ENCODE measurements at places on chromosomes 13 and 19.

- DNase-seq = no peak
Measured at GRCh38 chr13:33348366-33348765, 62.8 kb upstream of the STARD13 start.

DNA sequence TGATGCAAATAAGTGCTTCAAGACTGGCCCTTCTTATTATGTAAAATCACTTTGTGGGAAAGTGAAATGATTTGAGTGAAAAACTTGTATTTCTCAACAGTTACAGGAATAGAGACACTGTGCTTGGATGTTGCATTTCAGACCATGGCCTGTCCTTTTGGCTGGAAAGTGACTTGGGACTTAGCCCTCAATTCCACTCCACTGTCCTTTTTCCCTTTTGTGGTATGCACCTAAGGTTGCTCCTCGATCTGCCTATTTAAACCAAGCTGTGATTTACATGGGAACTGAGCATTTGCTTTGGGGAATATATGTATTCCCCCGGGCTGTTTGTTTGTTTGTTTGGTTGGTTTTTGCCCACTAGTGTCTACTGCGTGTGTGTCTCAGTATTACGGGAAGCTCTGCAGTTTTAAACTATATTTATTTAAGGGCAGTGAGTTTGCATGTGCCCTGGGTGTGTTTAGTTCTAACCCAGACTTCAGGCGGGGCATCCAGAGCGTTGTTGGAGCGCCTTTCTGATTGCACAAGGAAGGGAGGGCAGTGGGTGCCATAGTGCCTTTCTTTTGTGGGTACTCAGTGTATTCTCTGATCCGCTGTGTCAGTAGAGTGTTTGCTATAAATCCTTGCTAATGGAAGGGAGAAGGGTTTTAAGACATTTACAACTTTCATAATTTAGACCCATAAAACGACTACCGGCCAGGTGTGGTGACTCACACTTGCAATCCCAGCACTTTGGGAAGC lies 18.2 kb upstream of the RNF113B start:
- no peak for DNase-seq

GRCh38 chr13:52451135-52451804 lies 836 bp upstream of the VPS36 start:
- no peak for DNase-seq

DNA sequence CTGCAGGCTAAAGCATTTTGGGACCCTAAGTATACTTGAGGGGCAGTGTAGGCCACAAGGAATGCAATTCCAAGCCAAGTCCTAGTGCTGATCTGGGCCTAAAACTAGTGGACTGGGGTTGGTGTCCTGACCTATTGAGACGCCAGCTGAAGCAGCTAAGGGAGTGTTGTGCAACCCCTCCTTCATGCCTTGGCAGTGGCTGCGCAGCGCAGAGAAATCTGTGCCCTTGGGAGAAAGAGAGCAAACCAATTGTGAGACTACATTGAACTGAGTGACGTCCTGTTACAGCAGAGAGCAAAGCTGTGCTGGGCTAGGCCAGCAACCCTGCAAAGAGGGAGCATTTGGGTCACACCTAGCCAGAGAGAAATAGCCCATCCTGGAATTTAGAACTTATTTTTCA lies 2715.0 kb upstream of the PCDH20 start:
- DNase-seq = no peak

GRCh38 chr19:42090672-42091071 lies 14.7 kb downstream of the ZNF574 start:
- DNase-seq = no peak

- DNase-seq = no peak
Measured at GRCh38 chr19:58394821-58395219, 636 bp upstream of the RNF225 start.

DNA sequence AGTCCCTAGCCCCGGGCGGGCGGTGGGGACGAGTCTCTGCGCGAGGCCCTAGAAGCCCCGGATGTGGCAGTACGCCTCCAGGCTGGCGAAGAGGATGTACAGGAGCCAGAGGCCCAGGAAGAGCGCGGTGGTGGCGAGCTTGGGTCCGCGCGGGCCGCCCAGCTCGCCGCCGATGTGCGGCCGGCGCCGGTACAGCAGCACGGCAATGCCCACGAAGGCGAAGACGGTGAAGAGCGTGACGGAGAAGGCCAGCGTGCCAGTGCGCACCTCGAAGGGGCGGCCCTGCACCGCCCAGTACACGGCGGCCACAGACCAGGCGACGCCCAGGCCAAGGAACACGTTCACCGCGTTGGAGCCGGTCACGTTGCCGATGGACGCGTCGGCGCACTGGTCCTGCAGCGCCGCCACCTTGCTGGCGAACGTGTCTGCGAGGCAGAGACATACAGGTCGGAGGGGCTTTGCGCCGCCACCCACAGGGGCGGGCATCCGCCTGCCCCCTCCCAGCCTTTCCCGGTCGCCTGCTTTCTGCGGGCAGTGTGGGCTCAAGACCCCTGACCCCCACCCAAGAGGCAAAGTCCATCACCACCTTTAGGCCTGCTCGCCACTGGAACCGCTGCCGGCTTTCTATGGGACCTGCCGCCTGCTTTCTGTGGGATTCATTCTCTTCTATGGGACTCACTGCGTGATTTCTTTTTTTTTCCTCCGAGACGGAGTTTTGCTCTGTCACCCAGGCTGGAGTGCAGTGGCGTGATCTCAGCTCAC lies 10.9 kb upstream of the MEIS3 start:
- DNase-seq = no peak

DNA sequence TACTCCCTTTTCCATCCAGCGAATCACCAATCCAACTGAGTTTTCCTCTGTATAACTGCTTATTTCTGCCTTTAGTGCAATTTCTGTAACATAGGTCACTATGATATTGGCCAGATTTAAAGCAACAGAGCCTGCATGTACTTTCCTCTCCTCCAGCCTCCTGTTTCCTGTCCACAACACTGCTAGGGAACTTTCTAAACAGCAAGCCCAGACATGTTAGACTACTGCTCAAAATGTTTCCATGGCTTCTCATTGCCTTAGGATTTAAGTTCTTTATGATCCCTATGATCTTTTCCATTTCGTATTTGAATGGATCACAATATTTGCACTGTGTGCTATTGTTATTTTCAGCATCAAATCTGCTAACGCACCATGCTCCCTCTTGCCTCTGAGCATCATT lies 481.7 kb upstream of the SLC10A2 start:
- no peak for DNase-seq

- no peak for DNase-seq
Measured at GRCh38 chr19:54558339-54558738, 15.3 kb upstream of the LILRA2 start.

GRCh38 chr13:102141625-102142472 lies 260.0 kb downstream of the FGF14 start:
- no peak for DNase-seq

GRCh38 chr13:74256969-74257368 lies 122.8 kb upstream of the KLF12 start:
- DNase-seq = no peak

DNA sequence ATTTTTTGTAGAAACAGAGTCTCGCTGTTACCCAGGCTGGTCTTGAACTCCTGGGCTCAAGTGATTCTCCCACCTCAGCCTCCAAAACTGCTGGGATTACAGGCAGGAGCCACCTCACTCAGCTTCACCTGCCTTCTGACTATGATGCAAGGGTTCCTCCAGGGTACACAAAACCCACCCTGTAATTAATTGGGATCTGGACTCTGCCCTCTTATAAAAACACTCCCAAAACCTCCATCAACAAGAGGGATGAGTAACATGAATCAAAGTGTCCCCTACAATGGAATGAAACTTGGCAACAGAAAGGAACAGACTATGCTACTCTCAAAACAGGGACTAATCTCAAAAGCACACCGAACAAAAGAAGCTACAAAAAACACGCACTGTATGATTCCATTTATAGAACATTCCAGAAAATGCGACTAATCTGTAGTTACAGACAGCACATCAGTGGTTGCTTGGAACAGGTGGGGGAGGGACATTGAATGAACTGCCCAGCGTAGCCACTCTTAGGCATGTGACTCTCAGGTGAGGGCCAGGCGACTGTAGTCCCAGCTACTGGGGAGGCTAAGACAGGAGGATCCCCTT lies 3.2 kb upstream of the PRR36 start:
- no peak for DNase-seq

- DNase-seq = no peak
Measured at GRCh38 chr19:49058562-49058961, 1.0 kb upstream of the CGB7 start.

- no peak for DNase-seq
Measured at GRCh38 chr19:3867971-3868769, 668 bp downstream of the ZFR2 start.

GRCh38 chr13:88384542-88384941 lies 713.4 kb downstream of the SLITRK5 start:
- no peak for DNase-seq

- DNase-seq = no peak
Measured at GRCh38 chr19:32458500-32459123, 53.0 kb downstream of the DPY19L3 start.

DNA sequence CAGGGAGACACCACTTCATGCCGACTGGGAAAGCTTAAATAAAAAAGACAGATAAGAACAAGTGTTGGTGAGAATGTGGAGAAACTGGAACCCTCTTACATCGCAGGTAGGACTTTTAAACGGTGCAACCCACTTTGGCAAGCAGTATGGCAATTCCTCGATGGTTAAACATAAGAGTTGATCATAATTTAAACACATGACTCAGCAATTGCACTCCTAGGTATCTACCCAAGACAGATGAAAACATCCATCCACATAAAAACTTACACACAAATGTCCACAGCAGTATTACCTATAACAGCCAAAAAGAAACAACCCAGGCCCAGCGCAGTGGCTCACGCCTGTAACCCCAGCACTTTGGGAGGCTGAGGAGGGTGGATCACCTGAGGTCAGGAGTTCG lies 21.9 kb downstream of the FLT1 start:
- DNase-seq = no peak

DNA sequence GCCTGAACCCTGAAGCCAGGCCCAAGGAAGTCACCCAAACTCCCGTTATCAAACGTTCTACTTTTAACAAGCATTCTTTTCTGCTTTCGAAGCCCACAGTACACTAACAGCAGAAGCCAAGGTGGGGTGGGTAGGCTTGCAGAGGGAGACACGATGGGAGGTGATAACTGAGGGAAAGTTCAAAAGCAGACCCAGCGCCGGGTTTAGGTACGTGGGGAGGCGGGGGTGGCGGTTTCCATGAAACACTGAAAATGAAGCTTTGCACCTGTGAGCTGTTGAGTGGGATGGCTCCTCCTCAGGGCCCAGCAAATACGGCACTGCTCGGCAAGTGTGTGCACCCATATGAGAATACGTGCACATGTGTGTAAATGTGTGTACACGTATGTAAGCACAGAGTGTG lies 49.8 kb downstream of the KLF2 start:
- no peak for DNase-seq

GRCh38 chr13:110574161-110574560 lies 12.6 kb upstream of the RAB20 start:
- DNase-seq = no peak

DNA sequence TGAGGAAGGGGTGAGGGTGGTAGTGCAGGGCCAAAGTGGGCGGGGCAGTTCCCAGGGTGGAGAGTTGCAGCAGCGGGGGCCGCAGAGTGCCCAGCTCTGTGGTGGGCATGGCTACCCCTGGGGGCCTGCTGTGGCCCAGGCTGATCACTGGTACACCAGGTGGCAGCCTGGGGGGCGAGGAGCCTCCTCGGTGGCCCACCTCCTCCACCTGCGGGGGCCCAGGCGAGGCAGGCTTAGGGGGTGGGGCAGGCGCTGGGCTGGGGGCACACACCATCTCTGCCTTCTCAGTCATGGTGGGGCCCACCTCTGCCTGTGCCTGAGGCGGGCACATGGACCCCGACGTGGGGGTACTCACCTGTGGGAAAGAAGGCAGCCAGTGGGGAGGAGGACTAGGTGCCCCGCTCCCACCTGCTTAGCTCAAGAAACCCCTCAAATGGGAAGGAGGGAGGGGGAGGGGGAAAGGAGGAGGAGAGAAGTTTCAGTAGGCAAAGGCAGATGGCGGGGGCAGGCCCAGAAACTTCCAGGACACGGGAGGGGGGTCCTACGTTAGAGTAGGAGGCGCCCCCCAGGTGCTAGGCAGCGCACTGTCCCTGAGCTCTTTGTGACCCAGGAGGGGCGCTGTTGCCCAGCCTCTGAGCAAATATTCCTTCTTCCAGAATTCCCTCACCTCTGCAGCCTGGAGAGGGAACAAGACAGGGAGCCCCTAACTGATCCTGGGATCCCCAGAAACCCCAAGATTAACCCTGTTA lies 1.6 kb downstream of the LYL1 start:
- DNase-seq = no peak

DNA sequence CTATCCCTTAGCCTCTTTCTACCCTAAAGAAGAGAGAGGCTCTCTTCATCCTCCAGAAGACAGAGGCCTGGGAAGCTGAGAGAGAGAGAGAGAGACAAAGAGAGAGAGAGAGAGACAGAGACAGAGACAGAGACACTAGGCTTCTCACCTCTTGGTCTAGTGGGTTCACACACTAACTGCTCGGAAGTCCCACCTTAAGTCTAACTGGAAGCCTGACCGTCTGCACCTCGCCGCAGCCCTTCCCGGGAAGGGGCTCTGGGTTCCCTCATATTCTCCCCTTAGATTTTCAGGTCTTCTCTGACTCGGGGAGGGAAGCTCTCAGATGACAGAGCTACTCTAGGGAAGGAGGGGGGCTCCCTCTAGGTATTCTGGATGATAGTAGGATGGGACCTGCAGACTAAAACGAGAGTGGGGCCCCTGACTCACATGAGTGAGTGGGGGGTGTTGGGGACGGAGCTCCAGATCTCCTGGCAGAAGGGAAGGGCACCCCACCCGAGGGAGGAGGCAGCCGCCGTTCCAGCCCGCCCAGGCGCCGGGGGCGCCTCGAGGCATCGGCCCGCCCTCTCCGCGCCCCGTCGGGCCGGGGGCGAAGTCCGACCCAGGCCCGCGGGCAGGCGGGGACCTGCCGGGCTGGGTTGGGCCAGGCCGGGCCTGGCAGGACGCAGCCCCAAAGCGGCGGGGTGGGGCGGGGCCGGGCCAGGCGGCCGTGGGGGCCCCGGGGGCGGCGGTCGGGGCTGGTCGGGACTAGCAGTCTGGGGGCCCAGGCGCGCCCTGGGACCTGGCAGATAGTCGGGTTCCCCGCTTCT lies 2.0 kb upstream of the JUNB start:
- DNase-seq = no peak

- DNase-seq = no peak
Measured at GRCh38 chr19:12314553-12314952, 18.9 kb downstream of the ZNF563 start.
